ENCODE measurements at places on chromosomes 7 and 10.

DNA sequence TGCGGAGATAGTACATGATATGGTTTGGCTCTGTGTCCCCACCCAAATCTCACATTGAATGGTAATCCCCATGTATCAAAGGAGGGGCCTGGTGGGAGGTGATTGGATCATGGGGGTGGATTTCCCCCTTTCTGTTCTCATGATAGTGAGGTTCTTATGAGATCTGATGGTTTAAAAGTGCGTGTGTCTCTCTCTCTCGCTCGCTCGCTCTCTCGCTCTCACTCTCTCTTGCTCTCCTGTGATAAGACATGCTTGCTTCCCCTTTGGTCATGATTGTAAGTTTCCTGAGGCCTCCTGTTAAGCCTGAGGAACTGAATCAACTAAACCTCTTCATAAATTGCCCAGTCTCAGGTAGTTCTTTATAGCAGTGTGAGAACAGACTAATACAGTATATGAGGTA lies 171.9 kb downstream of the NSUN6 start:
- DNase-seq, result no peak

GRCh38 chr7:42672339-42672999 lies 239.4 kb downstream of the C7orf25 start:
- no peak for DNase-seq

DNA sequence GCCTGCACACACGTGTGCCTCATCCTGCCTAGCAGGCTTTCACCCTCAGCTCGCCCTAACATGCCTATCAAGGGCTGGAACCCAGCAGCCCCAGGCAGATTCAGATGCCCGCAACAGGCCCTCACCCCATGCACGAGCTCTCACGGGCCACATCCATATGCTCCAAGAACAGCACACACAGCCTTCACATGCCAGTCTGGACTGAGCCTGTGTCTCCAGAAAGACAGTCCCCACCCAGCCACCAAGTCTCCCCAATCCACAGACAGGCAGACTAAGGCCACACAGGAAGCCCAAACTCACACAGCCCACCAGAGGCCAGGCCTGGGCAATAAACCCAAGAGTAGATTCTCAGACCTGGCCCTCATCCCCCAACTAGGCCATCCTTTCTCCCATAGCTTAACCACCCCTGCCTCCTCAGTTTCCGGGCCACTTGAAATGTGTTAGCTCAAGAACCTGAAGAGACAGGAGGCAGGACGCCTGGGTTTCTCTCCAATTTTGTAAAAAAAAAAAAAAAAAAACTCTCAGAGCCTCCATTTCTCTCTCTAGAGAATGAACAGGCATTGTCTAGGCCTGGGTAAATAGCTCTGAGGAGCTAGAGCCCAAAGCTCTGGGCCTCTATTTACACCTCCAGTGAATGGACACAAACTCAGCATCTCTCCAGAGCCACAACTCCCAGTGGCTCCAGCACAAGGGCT lies 6.8 kb downstream of the LDB1 start:
- no peak for DNase-seq

DNA sequence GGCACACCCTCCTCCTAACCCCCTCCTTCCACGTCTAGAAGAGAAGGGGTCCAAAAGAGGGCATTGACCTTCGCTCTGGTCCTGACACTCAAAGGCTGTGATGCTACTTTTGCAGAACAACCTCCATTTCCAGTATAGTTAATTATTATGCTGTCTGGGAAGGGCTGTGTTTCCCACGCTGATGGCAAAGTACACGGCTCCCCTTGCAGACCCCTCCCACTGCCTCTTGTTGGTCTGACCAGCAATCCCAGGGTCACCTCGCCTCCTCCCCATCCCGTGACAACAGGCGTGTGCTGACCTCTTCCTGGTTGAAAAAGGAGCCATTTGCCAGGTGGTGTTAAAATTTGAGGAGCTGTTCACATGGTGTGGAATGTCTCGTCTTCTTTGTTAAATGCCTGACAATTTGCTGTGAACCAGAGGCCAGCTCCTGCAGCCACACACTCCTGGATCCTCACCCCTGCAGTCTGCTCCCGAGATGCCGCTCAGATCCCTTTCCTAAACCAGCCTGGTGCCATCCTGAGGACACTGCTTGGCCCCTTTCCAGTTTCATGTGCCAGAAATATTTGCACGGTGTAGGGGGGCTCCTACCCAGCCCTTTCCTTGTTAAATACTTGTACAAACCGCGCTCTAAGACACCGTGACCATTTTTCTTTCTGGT lies 321.7 kb downstream of the WDR37 start:
- DNase-seq, result no peak

GRCh38 chr10:111990734-111991133 lies 192.8 kb downstream of the GPAM start:
- DNase-seq, result no peak

GRCh38 chr10:75619635-75620034 lies 188.2 kb downstream of the LRMDA start:
- no peak for DNase-seq

DNA sequence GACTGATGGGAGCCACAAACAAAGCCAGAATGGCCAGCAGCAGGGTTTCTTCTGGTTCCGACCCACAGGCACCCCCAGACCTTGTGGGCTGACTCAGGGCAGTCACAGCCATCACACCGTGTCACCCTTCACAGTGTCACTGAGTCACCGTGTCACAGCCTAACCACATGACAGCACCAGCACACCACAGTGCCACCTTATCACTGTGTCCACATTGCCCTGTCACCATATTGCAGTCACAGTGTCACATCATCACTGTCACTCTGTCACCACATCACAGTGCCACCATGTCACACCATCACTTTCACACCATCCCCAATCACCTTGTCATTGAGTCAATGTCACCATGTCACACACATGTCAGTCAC lies 77.0 kb downstream of the OAT start:
- no peak for DNase-seq

- DNase-seq, result no peak
Measured at GRCh38 chr10:61188691-61189090, 244.7 kb upstream of the RHOBTB1 start.

- no peak for DNase-seq
Measured at GRCh38 chr10:4931587-4931986, 31.6 kb upstream of the AKR1C1 start.

DNA sequence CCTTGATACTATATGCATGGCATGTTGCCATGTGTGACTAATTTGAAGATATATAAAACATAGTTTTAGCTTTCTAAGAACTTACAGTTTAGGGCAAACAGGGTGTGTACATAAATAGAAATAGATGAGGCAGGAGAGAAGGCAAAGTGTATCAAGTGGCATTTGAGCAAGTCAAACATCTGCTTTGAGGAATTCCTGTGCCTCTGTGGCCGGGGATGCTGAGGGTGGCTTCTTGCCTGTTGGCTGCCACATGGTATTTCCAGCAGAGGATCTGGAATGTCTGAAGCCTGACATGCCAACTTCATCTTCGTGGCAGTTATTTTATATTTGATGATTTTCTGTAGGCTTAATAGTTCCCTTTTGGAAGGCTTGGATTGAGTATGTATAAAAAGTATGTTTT lies 6.0 kb downstream of the SSBP1 start:
- DNase-seq, result no peak

GRCh38 chr10:79327090-79327457 lies 20.2 kb upstream of the PPIF start:
- no peak for DNase-seq

GRCh38 chr10:34956756-34957155 lies 133.4 kb downstream of the CUL2 start:
- no peak for DNase-seq

GRCh38 chr7:124354201-124354600 lies 321.3 kb upstream of the TMEM229A start:
- DNase-seq, result no peak

- DNase-seq, result no peak
Measured at GRCh38 chr7:33420311-33420940, 291.1 kb downstream of the BBS9 start.

GRCh38 chr7:12768948-12769347 lies 81.5 kb downstream of the ARL4A start:
- DNase-seq, result no peak

- no peak for DNase-seq
Measured at GRCh38 chr7:151859948-151860685, 16.8 kb downstream of the PRKAG2 start.

GRCh38 chr10:74683067-74683466 lies 143.3 kb upstream of the KAT6B start:
- DNase-seq, result no peak

DNA sequence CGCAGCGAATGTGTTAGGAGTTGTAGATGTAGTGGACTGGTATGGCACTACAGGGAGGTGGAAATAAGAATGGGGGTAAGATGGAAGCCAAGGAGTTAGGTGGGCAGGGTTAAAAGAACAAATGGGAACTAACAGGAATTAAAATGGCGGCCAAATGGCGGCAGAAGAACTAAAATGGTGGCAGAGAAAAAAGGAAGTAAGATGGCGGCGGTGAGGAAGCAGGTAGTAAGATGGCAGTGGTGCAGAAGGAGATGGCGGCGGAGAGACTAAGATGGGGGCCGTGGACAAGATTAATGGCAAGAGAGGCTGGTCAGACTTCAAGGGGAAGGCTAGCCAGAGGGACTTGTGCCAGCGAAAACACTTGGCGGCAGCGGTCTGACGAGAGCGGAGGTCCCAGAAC lies 44.5 kb downstream of the ZNF138 start:
- DNase-seq, result no peak

GRCh38 chr10:122911889-122912484 lies 1.6 kb downstream of the FAM24A start:
- no peak for DNase-seq

- no peak for DNase-seq
Measured at GRCh38 chr7:41146429-41146828, 556.5 kb downstream of the INHBA start.

- no peak for DNase-seq
Measured at GRCh38 chr7:131919920-131920709, 363.7 kb upstream of the PODXL start.

DNA sequence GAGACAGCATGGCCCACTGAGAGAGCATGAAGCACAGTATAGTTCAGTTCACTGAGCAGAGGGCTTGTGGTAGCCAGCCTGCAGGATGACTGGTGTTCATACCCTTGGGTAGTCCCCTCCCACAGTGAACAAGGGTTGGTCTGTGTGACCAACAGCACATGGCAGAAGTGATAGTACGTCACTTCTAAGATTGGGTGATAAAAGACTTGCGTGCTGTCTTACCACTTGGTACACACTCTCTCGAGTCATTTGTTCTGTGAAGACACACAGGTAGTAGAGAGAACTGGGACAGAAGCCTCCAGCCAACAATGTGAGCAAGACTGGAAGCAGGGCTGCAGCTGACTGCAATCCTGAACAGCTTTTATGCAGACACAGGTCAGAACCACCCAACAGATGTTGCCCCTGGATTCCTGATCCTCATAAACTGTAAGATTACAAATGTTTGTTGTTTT lies 14.6 kb downstream of the EPC1 start:
- DNase-seq, result no peak

GRCh38 chr7:104367926-104368325 lies 39.5 kb downstream of the LHFPL3 start:
- DNase-seq, result no peak

DNA sequence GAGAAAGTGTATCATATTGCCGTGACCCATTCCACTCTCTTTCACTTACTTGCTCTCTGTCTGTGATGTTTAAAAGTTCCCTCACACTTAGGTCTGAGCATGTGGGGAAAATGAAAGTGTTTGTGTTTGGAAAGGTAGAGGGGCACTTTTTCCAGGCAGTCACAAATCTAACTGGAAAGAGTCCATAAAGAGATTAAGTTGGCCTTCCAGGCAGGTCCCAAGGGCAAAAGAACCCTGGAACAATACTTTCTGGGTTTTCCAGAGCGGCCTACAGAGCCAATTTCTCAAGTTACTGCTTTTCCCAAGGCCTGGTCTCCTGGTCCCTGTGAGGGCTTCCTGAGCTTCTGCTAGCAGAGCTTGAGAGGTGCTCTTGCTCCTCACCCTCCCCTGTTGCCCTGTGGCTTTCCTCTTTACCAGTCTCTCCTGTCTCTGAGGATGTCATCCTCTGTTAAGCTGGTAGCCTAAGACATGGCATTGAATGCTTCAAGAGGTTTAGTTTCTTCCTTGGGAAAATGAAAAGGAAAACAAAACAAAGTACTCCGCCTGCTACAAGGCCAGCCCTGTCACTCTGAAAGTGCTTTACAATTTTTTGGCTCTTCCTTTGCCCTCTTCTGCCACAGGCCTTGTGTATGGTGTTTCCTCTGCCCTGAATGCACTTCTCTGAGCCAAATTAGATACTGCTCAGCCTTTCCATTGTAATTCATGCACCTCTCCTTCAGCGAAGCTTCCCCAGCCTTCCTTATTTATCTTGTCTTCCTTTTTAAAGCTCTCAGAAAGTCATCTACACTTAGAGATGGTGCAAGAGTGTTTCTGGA lies 20.1 kb downstream of the TES start:
- no peak for DNase-seq

DNA sequence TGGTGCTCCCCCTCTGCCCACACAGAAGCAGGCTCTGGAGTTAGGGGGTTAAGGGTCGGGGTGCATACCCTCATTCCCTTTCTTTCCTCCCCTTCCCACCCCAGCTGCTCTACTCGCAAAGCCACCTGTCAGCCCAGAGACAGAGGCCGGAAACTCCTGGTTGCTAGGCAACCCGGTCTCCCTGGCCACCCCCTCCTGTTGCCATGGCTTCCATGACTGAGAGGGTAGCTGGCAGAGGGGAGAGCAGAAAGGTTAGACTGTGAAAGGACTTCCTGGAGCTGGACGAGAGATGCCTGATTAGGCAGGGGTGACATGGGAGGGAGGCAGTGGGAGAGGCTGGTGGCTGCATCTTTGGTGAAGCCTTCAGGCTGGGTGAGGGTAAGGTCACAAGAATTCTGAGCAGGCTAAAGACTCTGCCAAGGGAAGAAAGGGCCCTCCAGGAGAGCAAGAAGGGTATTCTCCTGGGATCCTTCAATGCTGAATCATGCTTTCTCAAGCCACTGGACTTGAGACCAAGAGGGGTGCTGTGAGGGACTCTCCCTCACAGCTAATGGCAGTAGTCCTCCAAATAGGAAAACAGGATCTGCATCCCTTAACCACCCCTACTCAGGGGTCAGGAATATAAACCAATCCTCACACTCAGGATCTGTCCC lies 5.4 kb downstream of the PSD start:
- DNase-seq, result no peak

- no peak for DNase-seq
Measured at GRCh38 chr7:136956232-136956631, 87.8 kb downstream of the CHRM2 start.

DNA sequence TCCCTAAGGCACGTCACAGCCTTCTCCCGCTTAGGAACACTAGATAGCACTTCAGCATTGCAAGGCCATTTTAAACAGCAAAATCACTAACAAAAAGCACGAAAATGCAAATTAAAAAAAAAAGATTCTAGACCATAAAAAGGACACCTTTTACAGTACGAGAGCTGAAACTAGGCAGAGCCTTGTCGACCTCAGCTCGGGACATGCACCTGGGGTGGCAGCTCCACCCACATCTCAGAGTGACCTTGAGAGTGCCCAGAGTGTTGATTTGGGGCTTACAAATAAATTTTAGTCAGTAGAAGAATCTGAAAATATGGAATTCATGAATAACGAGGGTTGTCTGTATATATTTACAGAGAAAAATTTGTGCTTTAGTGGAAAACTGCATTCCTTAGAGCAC lies 1.1 kb downstream of the MRPS24 start:
- DNase-seq, result no peak

- DNase-seq, result no peak
Measured at GRCh38 chr7:72028267-72028666, 383.9 kb downstream of the CALN1 start.

GRCh38 chr10:89550509-89550908 lies 15.1 kb upstream of the SLC16A12 start:
- DNase-seq, result no peak

- no peak for DNase-seq
Measured at GRCh38 chr7:16412274-16413254, 8.8 kb downstream of the CRPPA start.

Measured in GOT3 (cell line).